ENCODE measurements at places on chromosomes 16 and 17. TPM values are rescaled to one million over a fixed set of nuclear protein-coding genes. Genes with fewer than 3 reads are reported as not detected.
A peak's percentile ranks its signal among the peaks of the same experiment; 100 is the strongest.

GRCh38 chr16:10728003-10728887 is 15.4 kb upstream of the NUBP1 start:
- H3K36me3 ChIP-seq: peaks cover under 1% of the 10 kb centered on the region
- no peak for DNase-seq
- no peak overlapping the region for H3K27ac ChIP-seq
- no peak overlapping the region for H3K4me3 ChIP-seq

GRCh38 chr17:64707050-64707591 is 45.0 kb upstream of the SMURF2 start:
- no peaks in the 10 kb centered on the region for H3K36me3 ChIP-seq
- no peak overlapping the region for H3K27ac ChIP-seq
- no peak overlapping the region for H3K4me3 ChIP-seq

- no peaks in the 10 kb centered on the region for H3K4me1 ChIP-seq
- no peak overlapping the region for H3K4me3 ChIP-seq
- peaks cover 9% of the 10 kb centered on the region for H3K36me3 ChIP-seq
- no peak for DNase-seq
- no peaks in the 10 kb centered on the region for H3K27me3 ChIP-seq
Measured at GRCh38 chr17:45106582-45106981, 25.7 kb downstream of the PLCD3 start.

DNA sequence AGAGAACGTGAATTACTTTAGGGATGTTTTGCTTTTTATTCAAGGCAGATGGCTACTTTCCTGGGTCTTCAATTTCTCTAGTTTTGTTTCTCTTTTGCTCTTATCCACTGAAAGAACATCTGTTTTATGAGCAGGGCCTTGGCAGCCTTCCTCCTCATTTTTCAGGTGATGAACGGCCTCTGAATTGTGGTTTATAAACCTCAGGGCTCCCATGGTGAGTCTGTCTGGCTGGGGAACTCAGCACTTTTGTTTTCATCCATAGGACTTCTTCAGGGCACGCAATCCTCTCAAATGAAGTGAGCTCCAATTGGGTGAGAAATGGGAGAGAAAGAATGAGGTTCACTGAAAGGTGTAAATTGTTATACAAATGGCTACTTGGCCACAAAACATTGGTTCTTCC is 186.4 kb upstream of the ERCC4 start:
- no peak for DNase-seq
- no peaks in the 10 kb centered on the region for H3K4me1 ChIP-seq
- H3K27ac ChIP-seq: peak overlapping the region; percentile 71
- H3K36me3 ChIP-seq: no peaks in the 10 kb centered on the region
- H3K27me3 ChIP-seq: peaks cover 8% of the 10 kb centered on the region

DNA sequence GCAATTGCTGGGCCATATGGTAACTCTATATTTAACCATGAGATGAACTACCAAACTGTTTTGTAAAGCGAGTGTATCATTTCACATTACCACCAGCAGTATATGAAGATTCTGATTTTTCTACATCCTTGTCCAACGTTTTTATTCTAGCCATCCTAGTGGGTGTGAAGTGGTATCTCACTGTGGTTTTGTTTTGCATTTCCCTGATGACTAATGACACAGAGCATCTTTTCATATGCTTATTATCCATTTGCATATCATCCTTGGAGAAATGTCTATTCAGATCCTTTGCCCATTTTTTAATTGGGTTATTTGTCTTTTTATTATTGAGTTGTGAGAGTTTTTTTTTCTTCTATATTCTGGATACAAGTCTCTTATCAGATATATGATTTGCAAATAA is 83.6 kb downstream of the AKAP1 start:
- H3K27ac ChIP-seq: no peak overlapping the region
- peaks cover 2% of the 10 kb centered on the region for H3K27me3 ChIP-seq
- no peak overlapping the region for H3K4me3 ChIP-seq
- no peak for DNase-seq
- H3K4me1 ChIP-seq: peaks cover 3% of the 10 kb centered on the region

- peaks cover 83% of the 10 kb centered on the region for H3K27me3 ChIP-seq
- peaks cover 5% of the 10 kb centered on the region for H3K4me1 ChIP-seq
- H3K4me3 ChIP-seq: peak overlapping the region; percentile 47
- no peak overlapping the region for H3K27ac ChIP-seq
- DNase-seq: no peak
- H3K36me3 ChIP-seq: no peaks in the 10 kb centered on the region
Measured at GRCh38 chr17:60151355-60151754, 1.6 kb downstream of the CA4 start.

GRCh38 chr17:2904135-2904534 is 107.9 kb downstream of the RAP1GAP2 start:
- no peak overlapping the region for H3K4me3 ChIP-seq
- no peaks in the 10 kb centered on the region for H3K4me1 ChIP-seq
- DNase-seq: no peak
- no peak overlapping the region for H3K27ac ChIP-seq
- no peaks in the 10 kb centered on the region for H3K36me3 ChIP-seq
- H3K27me3 ChIP-seq: no peaks in the 10 kb centered on the region

DNA sequence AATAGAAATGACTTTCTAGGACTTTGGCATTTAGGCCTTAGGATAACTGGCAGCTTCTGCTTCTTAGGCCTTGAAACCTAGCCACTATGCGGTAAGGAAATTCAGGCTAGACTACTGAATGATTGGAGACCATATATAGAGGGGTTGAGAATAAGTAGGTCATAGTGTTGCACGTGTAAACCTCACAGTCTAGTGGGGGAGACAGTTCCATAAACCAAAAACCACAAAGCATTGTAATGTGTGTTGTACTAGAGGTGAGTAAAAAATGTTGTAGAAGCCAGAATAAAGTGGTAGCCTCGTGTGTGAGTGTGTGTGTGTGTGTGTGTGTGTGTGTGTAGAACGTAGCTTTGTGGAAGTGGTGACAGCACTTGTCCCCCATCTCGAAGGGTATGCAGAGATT is 188.5 kb downstream of the MAP2K6 start:
- peaks cover 10% of the 10 kb centered on the region for H3K4me1 ChIP-seq
- DNase-seq: no peak
- no peak overlapping the region for H3K4me3 ChIP-seq
- no peaks in the 10 kb centered on the region for H3K36me3 ChIP-seq

- H3K36me3 ChIP-seq: no peaks in the 10 kb centered on the region
- no peak overlapping the region for H3K27ac ChIP-seq
- H3K4me1 ChIP-seq: no peaks in the 10 kb centered on the region
- peaks cover 14% of the 10 kb centered on the region for H3K27me3 ChIP-seq
Measured at GRCh38 chr17:17425005-17425404, 51.8 kb upstream of the MED9 start.

- H3K36me3 ChIP-seq: no peaks in the 10 kb centered on the region
- H3K4me3 ChIP-seq: no peak overlapping the region
- no peak for DNase-seq
- H3K27ac ChIP-seq: peak overlapping the region; percentile 3
- peaks cover under 1% of the 10 kb centered on the region for H3K4me1 ChIP-seq
Measured at GRCh38 chr17:18218756-18219415, 6.5 kb upstream of the LLGL1 start.

DNA sequence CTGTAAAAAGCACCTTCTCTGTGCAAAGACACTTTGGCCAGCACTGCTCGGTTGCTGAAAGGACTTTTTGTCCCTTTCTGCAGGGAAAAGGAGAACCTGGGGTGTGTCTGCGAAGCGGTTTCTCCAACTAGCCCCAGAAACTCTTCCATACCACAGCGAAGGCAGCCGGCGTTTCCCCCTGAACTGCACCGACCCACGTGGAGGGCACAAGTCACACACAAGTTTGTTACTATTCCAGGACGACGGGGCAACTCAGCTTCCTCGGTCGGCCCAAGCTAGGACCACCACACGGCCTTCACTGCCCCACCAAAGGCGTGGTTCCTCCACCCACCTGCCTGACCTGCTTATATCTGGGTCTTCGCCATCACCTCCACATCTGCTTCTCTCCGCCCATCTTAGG is 1.9 kb downstream of the RTN4RL1 start:
- H3K36me3 ChIP-seq: no peaks in the 10 kb centered on the region
- no peak overlapping the region for H3K27ac ChIP-seq
- peaks cover 87% of the 10 kb centered on the region for H3K27me3 ChIP-seq

DNA sequence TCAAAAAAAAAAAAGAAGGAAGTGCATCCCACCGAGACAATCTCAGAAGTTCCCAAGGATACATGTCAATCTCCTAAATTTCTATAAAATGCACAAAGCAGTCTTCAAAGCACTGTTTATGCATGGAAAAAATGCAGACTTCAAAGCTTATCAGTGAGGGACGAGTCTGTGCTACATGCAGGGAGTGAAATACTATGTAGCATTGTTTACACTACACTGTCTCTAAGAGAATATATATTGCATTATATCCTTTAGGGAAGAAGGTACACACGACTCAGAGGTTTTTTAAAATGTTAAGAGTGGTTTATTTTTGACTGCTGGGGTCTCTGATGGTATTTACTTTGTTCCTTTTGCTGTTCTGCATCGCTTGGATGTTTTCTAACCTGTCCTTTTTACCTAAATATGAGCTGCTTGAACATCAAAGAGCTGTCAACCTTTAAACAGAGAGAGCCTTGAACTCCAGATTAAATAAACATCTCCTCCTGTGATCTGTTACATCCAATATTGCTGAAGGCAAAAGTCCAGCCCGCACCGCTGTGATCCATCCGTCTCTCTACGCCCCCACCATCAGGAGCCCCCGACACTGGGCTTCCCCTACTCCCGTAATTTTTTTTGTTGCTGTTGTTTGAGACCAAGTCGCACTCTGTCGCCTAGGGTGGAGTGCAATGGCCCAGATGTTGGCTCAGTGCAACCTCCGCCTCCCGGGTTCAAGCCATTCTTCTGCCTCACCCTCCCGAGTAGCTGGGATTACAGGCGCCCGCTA is 1.4 kb downstream of the FBXO31 start:
- peaks cover 2% of the 10 kb centered on the region for H3K36me3 ChIP-seq
- no peak overlapping the region for H3K27ac ChIP-seq
- peaks cover 32% of the 10 kb centered on the region for H3K4me1 ChIP-seq
- H3K4me3 ChIP-seq: peak overlapping the region; percentile 90

DNA sequence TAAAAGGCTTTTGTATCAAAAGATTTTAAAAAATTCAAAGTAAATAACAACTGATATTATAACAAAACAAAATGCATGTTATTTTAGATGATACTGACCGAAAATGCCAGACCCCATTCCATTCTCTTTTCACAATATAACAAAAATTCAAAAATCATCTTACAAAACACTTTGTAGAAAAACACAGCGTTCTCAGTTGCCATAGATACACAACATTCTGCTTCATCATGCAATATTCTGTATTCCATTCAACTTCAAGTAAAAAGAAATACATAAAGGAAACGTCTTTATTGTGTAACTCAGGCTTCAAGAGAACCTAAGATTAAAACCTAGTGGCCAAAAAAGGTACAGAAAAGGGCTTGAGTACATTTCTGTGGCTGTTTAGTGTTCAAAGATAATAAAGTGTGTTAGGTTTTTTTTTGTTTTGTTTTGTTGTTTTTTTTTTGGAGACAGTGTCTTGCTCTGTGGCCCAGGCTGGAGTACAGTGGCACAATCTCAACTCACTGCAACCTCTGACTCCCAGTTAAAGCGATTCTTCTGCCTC is 250.5 kb downstream of the CEP112 start:
- no peak for DNase-seq
- H3K4me1 ChIP-seq: no peaks in the 10 kb centered on the region
- no peaks in the 10 kb centered on the region for H3K27me3 ChIP-seq

DNA sequence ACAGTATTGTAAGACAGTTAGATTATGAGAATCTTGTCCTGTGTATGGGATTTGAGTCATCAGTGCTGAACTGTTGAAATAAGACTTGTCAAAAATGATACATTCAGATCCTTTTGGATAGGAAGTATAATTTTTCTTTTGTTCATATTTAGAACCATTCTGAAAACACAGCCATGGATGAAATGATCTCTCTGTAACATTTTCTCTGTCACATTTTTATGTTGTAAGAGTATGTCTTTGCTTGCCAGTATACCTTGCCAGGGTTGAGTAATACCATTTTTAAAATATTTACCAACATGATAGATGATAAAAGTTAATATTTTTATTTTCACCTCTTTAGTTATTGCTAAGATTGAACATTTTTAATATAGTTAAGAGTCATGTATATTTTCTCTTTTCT is 45.0 kb downstream of the NSRP1 start:
- DNase-seq: no peak
- H3K4me3 ChIP-seq: no peak overlapping the region
- H3K27me3 ChIP-seq: no peaks in the 10 kb centered on the region
- no peak overlapping the region for H3K27ac ChIP-seq

- H3K4me3 ChIP-seq: no peak overlapping the region
- peaks cover 7% of the 10 kb centered on the region for H3K27me3 ChIP-seq
- no peak for DNase-seq
- no peak overlapping the region for H3K27ac ChIP-seq
Measured at GRCh38 chr17:74270333-74270732, 3.7 kb upstream of the DNAI2 start.

DNA sequence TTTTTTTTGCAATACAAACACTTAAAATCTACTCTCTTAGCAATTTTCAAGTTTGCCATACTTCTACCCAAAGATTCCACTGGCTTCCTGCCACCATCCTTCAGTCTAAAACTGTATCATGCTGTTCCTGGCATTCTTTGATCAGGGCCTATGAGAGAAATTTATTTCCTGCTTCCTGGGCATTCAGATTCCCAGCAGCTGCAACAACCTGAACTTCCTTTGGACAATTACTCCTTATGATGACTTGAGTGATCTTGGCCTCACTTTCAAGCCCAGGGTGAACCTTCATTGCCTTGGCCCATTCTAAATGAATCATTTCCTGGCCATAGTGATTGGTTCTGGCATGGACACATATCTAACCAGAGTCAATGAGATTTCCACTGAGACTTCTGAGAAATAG is 18.0 kb upstream of the MON1B start:
- H3K36me3 ChIP-seq: no peaks in the 10 kb centered on the region
- H3K4me3 ChIP-seq: no peak overlapping the region
- no peak overlapping the region for H3K27ac ChIP-seq
- peaks cover 77% of the 10 kb centered on the region for H3K27me3 ChIP-seq
- DNase-seq: no peak

DNA sequence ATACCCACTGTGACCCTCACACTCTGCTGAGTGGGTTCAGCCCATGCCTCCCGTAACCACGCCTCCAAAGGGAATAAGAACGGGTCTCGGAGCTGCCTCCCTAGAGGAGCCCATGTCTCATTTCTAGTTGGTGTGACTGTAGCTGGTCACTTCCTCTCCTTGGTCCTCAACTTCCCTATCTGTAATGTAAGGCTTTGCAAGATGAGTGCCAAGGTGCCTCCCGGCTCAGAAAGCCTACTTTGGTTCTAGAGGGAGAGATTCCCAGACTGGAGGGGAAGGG is 20.8 kb downstream of the C16orf74 start:
- H3K4me3 ChIP-seq: no peak overlapping the region
- no peak for DNase-seq
- no peaks in the 10 kb centered on the region for H3K36me3 ChIP-seq
- H3K27me3 ChIP-seq: peaks cover 2% of the 10 kb centered on the region
- peaks cover 10% of the 10 kb centered on the region for H3K4me1 ChIP-seq

The ARL17A gene
- 13.7 TPM for total RNA-seq

The EXOC3L1 gene
- 0.44 TPM for total RNA-seq

The ABCA3 gene
- total RNA-seq: 19.6 TPM

The TMEM100 gene
- total RNA-seq: 0.54 TPM

The NOTUM gene
- total RNA-seq: 5.9 TPM

The TBC1D3 gene
- total RNA-seq: not detected

The WNT9B gene
- total RNA-seq: not detected

The KRT31 gene
- total RNA-seq: not detected
